ENCODE measurements at places on chromosomes 1 and 21.

- DNase-seq: no peak
These were observed 81.0 kb downstream of the SLC30A10 start for GRCh38 chr1:219847215-219847855.

GRCh38 chr21:14600569-14601297 lies 54.6 kb upstream of the SAMSN1 start:
- DNase-seq: no peak

DNA sequence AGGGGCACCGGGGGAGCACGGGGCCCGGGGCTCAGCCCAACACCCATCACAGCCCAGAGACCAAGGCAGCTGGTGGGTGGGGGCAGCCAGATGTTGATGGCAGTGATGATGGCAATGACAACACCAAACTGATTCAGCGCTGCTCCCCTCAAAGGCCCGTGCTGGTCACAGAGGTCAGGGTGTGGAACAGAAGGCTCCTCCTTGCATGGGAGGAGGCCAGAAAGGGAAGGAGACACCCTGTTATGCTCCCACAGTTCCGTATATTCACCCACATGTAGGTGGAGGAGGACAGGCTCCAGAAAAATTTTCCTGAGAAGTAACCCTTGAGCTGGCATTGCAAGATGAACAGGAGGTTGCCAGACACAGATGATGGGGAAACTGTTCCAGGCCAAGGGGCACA lies 414 bp downstream of the GUCA2B start:
- DNase-seq: no peak

GRCh38 chr1:206705726-206706297 lies 21.1 kb downstream of the MAPKAPK2 start:
- DNase-seq: no peak

DNA sequence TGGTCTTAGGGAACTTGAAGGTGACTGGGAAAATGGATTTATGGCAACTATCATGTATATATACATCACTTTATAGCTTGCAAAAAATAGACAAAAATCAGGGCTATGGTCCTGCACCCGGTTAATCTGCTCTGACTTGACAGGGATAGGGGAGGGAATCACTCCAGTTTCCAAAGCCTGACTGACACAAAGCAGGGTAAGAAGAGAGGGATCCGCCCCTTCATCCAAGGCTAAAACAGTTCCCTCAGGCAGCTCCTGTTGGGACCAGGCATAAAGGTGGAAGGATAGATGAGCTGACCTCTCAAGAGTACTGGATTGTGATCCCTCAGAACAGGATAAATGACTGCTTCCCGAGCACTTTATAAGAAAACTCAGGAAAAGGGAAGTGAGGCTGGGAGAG lies 1.4 kb downstream of the PBXIP1 start:
- no peak for DNase-seq

Measured in Jurkat, Clone E6-1 (cell line).